Testis (tissue), 5 donors: ENCODE measurements at places on chromosomes 1 and 21. TPM values are rescaled to one million over a fixed set of nuclear protein-coding genes. Genes with fewer than 3 reads are reported as not detected.

The OVAAL gene
- not detected for total RNA-seq

- no peak for DNase-seq
Measured at GRCh38 chr21:37711286-37711829, 204.9 kb downstream of the KCNJ6 start.

DNA sequence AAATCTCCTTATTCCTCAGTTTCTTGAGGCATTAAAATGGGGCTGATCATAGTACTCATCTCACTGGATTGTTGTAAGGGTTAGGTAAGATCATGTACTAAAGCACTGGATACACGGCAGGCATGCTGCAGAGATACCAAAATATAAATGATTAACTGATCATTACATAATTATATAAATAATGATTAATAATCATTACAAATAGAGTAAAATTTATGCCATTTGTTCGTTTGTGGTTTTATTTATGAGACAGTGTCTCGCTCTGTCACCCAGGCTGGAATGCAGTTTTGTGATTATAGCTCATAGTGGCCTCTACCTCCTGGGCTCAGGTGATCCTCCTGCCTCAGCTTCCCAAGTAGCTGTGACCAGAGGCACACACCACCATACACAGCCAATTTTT lies 140.7 kb downstream of the HHAT start:
- no peak for DNase-seq

DNA sequence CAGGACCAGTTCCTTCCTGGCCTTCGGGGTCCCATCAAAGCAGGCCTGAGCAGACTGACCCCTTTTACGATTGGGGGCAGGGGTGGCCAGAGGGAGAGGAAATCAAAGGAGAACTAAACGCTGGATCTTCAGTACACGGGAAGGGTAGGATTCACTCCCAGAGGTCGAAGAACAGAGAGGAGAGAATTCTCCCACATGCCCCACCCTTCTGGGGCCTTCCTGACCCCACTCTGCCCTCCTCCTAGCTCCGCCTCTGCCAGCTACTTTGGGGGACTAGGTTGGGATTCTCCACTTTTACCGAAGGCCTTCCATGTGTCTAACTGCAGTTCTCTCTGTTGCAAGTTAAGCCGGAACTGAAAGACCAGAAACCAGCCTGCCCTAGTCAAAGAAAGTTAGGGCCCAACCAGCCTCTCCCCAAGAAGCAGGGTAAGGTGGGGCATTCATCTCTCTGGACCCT lies 654 bp upstream of the ARHGEF2 start:
- no peak for DNase-seq

DNA sequence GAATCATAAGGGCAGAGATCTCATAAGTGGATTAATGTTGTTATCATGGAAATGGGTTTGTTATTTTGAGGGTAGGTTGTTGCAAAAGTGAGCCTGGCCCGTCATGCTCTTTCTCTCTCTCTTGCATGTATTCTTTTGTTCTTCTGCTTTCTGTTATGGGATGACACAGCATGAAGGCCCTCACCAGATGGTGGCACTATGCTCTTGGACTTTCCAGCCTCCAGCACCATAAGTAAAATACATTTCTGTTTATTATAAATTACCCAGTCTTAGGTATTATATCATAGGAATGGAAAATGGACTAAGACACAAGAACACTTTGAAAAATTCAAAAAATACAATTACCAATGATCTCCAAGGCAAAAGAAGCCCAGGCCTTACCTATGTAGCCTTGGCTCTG lies 676.1 kb downstream of the PTPRU start:
- no peak for DNase-seq

DNA sequence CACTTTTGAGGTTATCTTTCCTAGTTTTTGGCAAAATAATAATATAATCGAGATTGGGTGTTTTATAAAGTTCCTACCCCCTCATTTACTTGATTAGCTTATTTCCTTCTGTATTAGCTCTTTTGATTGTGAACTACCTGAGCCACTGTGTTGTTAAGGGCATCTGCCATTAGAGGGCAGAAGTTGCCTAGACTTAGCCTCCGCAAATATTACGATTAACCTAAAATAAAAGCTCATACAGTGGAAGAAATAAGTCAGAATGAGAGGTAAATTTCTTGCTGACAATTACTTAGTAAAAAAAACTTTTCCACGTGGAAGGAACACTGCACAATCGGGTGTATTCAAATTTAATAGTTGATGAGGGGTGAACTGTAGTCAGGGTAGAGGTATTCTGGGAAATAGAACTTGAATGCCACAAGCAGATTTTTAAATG lies 2.3 kb downstream of the H3-3A start:
- DNase-seq: peak; percentile 65

The ADIPOR1 gene
- 164 TPM for total RNA-seq

GRCh38 chr1:43890815-43891214 lies 42.8 kb upstream of the ARTN start:
- no peak for DNase-seq
